NCI-H2081 (cell line): ENCODE measurements at places on chromosomes 13 and 19.
A peak's percentile ranks its signal among the peaks of the same experiment; 100 is the strongest.

- DNase-seq = peak; percentile 47
These were observed 964 bp downstream of the PAK4 start for GRCh38 chr19:39126312-39127187.

DNA sequence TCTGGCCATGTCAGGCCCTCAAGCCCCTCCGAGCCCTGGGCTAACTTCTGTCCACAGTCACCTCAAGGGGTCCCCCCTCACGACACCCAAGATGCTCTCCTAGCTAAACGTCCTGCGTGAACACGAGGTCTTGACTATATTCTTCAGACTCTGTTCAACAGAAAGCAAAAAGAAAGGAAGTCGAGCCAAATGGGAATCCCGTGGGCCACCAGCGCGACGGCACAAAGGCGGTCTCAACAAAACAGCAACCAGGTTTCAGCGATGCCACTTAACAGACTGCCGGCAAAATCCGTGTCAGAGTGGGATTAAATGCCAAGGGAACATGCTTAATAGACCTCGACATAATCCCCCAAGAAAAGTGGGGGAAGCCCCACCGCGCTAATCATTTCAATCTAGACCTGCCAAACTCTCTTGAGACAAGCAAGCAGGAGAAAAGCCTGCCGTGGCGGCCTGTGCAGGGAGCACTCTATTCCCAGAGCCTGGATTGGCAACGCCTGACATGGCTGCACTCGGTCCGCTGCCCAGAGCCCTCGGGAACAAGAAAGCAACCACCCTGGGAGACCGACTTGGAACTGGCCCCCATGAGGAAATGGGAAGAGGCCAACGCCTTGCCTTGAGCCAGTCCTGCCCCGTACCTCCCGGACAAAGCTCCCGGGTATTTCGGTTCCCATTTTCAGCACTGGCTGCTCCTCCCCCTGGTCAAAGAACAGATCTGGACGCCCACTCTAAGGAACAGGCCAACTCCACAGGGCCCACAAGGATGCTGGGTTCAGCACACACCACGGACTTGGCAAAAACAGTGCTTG, 16.0 kb downstream of the ZC3H4 start:
- no peak for DNase-seq

GRCh38 chr19:16584248-16585093, 12.3 kb upstream of the SLC35E1 start:
- DNase-seq = peak; percentile 78

DNA sequence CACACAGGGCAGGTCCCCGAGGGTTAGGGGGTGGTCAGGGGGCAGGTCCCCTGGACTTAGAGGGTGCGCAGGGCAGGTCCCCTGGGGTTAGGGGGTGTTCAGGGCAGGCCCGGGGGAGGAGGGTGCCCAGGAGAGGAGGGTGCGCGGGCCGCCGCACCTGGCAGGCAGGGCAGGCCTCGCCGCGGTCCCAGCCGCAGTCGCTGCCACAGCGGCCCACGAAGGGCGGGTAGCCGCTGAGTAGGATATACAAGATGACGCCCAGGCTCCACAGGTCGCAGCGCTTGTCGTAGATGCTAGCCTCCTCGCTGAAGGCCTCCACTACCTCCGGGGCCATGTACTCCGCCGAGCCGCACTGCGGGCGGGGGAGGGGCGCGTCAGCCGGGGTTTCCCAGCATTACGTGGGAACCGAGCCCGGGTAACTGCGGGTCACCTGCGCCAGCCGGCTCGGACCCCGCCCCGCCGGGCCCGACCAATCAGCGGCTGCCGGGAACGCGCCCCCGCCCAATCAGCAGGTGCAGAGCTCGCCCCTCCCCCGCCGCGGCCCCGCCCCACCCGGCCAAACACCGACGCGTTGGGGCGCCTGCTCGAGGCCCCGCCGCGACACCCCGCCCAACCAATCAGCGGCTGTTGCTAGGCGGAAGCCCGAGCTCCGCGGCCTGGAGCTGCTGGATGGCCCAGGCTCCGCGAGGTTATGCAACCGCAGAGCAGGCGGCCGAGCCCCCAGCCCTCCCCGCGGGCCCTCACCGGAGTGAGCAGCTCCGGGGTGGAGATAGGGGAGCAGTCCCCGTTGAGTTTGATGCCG, 9.2 kb downstream of the MKNK2 start:
- peak; percentile 96 for DNase-seq

DNA sequence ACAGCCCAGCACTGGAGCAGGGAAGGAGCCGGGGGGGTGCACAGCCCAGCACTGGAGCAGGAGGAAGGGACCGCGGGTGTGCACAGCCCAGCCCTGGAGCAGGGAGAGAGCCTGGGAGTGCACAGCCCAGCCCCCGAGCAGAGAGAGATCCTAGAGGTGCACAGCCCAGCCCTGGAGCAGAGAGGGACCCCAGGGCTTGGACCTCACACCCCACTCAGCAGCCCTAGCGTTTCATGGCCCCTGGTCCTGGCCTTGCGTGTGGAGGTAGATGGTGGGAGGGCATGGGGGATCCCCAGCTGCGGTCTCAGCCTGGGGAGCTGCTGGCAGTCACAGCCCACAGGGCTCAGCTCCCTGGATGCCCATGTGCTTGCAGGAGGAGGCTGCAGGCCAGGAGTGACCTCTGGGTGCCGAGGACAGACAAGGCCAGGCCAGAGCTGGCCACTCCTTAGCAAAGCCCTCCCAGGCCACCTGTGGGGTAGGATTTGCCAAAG, 25.1 kb downstream of the GAS6 start:
- DNase-seq = no peak

- DNase-seq = no peak
These were observed 3.6 kb downstream of the ZIK1 start for GRCh38 chr19:57587529-57587928.

DNA sequence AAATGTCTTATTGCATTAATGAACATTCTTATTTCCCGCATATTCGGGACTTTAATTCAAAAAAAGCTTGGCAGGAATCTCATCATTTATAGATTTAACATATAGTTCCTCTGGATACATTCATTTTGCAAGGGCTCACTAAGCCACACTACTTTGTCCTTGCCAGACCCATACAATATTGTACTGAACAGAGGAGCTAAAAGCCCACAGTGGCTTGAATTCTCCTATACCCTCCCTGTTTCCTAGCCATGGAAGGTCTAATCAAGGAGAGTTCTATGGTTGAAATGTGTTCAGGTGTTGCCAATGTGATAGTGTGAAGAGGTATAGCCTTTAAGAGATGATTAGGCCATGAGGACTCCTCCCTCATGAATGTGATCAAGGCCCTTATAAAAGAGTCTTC, 298.9 kb downstream of the ENOX1 start:
- no peak for DNase-seq

GRCh38 chr13:103663996-103664395, 597.8 kb upstream of the SLC10A2 start:
- DNase-seq = no peak
